A172 (cell line): ENCODE measurements at places on chromosomes 2 and 18.

- DNase-seq: no peak
These were observed 139.8 kb downstream of the HNMT start for GRCh38 chr2:138104071-138104470.

DNA sequence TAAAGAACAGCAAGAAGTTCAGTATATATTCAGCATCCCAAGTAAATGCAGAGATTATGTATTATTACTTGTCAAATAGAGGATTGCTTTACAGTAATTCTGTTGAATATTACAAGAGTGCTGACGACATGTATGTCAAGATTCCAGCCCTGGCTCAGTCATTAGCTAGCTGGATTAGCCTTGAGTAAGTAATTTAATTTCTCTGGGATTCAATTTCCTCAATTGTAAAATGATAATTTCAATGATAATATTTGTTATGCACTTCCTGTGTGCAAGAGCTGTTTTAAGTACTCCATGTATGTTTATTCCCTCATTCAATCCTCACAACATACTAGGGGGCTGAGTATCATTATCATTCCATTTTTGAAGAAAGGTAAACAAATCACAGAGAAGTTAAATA lies 44.0 kb downstream of the TCF4 start:
- no peak for DNase-seq

DNA sequence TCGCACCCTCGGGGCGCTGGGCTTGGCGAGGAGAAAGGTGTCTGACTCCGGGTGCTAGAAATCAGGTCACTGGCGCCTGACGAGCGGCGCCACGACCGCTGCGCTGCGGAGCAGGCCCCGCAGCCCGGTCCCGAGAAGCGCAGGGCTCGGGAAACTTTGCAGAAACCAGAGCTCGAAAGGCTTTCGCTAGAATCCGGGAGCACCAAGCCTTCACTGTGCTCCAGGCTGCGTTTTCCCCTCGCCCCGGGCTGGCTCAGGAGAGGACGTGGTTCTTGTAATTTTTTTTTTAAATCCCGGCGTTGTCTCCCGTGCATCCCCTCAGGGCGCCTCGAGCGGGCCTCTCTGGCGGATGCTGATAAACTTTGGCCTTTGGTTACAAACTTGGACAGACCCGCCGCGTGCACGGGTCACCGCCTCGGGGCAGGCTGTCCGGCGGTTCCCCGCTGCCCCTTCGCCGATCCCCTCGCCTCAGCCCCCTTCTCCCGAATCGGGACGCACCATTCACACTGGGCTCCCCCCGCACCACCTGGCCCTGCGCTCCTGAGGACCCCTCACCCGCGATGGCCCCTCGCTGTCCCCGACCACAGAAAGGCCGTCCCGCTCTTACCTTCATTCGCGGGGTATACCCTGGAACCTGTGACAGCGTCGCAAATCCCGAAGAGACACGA lies 419 bp downstream of the EPHA4 start:
- DNase-seq: peak; percentile 31

GRCh38 chr18:37506001-37506400 lies 59.6 kb downstream of the CELF4 start:
- no peak for DNase-seq

- DNase-seq: peak; percentile 96
These were observed 61.8 kb upstream of the GPR45 start for GRCh38 chr2:105179469-105180372.

GRCh38 chr2:172826522-172826921 lies 90.9 kb downstream of the RAPGEF4 start:
- DNase-seq: no peak

- DNase-seq: no peak
These were observed 44.8 kb downstream of the KCMF1 start for GRCh38 chr2:85015653-85016360.

DNA sequence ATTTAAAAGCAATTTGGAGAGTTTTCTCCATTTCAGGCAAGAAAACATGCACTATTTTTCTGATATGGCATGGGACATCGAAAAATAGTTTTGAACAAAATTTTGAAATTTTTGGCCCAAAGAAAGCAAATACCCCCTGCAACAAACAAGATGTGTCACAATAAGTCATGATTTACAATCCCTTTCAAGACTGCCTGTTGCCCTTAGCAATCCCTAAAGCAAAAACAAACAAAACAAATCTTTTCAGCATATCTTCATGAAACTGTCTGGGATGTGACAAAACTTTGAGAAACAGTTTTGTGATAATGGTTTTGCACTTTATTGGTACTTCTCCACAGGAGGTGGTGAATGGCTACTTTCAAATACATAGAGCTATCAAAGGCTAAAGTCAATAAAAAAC lies 1888.7 kb upstream of the PIK3C3 start:
- no peak for DNase-seq

DNA sequence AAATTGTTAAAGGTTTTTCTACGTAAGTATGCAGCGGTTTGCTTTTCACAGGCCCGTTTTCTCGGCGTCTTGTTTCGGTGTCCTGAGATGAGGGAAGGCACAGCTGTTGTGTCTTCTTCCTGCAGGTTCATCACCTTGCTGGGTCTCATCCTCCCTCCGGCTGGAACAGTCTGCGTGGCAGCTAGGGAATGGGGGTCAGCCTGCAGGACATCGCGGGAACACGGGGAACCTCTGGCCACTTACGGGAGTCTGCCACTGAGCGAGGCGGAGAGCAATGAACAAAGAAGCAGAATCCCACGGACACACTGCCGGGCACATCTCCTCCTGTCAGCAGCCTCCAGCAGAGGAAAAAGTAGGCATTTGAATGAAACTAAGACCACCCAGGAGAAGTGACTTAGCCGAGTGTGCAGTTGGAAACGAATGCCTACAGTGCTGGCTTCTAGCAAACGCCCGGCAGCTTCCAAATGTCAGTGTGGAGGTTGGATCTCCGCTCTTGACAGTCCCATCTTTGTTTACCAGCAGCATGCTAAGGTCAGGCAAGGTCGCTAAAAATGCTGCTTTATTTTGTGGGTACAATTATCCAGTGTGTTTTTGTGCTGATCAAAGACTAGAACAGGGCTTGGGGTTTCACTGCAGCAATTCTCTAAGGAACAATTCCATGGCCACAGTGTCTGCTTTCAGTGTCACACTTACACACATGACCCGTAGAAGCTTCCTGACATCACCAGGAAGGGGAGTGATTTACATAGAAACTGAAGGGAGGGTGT lies 109.8 kb upstream of the SEC11C start:
- no peak for DNase-seq

DNA sequence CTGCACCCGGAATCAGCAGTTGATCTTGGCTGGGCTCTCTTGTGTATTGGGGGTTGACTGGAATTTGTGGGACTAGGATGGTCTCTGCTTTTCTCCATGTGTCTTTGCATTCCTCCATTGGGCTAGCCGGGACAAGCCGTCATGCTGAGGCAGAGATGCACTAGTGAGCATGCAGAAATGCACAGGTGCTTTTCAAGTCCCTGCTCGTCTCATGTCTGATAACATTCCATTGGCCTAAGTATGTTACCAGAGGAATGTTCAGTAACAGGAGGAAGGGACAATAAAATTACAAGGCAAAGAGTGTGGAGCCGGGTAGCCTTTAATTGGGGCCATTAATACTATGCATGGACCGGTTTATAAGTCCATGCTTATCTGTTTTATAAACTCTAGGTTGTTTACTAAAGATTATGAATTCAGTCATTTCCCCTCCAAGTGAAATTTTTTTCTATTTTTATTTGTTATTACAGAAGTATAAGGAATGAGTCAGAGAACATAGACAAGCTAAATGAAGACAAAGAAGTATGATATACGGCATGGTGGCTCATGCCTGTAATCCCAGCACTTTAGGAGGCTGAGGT lies 24.4 kb upstream of the AAK1 start:
- DNase-seq: peak; percentile 84

DNA sequence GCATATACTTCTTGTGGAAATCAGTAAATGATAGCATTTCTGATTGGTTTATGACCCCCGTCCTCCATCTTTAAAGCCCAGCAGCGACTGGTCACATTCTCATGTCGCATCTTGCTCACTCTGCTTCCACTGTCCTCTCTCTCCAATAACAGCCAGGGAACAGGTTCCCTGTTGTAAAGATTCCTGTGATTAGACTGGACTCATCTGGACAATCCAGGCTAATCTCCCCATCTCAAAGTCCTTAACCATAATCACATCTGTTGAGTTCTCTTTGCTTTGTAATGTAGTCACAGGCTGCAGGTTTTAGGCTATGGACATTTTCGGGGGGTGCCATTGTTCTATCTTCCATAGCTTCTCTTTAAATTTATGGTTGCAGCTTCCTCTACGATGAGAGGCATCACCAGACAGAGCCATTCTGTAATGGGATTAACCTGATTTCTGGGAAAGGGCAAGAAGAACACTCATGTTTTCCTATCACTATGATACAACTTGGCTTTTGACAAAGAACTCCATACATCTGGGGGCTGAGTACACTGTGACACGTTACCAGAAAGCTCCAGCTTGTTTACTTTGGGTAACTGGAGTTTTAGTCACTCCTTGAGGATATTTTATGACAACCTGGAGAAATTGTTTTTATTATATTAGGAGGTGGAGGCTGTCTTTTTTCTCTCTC lies 159.0 kb downstream of the NYAP2 start:
- no peak for DNase-seq

GRCh38 chr18:79093986-79094385 lies 24.8 kb downstream of the ATP9B start:
- DNase-seq: no peak

- DNase-seq: peak; percentile 49
These were observed 52.1 kb downstream of the CYRIA start for GRCh38 chr2:16613539-16614011.

DNA sequence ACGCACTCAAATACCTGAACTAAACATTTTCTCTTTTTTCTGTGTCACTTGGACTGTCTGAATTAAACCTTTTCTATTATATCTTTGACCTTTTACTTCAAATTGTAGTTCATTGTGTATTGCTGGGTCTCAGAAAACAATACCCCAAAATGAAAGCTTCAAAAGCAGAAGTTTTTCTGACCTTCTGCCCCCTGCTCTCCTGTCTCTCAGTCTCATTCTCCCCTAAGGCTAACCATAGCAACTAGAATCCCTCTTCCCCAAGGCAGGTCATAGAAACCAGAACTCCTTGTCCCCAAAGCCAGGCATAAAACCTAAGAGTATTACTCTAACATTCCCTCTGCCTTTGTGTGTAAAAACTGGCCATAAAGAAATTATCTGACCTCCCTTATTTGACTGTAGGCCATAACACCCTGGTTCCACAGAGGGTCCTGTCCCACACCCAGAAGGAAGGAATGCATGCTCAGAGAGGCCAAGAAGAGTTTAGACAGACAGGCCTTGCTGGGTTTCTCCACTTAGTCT lies 93.5 kb upstream of the B3GNT2 start:
- no peak for DNase-seq

DNA sequence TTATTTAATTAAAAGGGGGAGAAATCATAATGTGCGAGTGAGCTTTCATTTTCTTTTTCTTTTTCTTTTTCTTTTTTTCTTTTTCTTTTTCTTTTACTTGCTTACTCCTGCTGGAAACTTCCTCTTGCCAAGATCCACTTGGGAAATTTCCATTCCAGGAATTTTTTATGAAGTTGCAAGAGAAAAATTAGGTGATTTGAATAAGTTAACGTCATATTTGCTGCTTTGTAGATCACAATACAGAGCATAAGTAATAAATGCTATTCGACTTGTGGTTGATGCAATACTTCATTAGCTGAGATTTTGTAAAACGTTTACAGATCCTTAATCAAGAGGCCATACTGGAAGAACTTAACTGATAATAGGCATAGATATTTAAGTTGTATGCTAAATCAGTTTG lies 354.7 kb upstream of the SMIM21 start:
- DNase-seq: no peak

DNA sequence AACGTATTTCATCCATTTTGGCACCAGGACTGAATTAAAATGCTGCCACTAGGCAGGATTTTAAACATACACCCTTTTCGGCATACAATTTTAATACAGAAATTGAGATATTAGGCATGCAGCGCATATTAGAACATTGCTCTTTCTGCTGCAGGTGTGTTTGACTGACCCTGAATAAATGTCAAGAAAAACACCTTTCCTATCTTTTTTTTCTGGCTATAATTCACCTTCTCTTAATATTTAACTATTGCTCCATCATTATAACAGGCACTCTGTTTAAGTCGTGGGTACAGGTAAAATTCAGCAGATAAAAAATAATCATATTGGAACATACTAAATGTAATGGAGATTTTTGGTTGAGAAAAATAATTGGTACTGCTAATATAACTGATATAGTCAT lies 905.9 kb downstream of the NRXN1 start:
- no peak for DNase-seq

DNA sequence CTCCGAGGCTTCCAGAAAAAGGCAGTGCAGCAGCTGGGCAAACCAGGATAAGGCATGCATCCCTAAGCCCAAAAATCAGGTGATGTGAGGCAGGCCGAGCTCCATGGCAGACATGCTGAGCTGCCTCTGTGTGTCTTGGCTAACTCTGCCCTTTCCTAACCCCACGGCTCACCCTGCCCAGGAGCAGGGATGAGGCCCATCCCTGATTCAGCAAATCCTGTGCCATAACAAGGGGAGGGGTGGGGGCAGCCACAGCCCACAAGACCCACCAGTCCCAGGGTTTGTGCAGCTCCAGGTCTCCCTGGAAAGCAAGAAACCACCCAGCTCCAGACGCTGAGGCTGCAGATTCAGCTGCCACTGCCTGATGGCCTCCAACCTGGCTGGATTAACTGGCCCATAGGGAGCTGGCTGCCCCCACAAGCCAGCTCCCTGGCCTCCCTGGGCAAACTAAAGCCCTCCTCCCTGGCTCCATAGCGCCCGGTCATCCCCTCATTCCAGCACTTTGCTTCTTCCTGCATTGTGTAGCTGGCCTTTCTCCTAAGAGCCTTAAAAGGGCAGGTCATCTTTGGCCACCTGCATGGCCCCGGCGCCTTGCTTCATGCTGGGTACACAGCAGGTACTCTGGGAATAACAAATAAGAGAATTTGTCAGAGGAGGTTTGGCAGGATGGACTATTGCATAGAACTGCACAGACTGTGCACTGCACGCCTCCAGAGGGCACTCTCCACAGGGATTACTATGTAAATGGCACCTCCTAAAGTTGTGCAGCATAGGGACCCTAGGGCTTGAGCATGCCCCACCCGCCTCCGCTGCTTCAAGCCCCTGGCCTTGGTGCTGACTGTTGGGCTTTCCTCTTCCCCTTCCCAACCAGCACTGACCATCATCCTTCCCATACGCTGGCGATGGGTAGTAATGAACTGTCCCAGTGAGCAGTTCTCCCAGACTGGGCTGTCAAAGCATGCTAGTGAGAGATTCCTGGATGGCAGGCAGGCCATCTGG lies 10.7 kb downstream of the STEAP3 start:
- DNase-seq: peak; percentile 51

DNA sequence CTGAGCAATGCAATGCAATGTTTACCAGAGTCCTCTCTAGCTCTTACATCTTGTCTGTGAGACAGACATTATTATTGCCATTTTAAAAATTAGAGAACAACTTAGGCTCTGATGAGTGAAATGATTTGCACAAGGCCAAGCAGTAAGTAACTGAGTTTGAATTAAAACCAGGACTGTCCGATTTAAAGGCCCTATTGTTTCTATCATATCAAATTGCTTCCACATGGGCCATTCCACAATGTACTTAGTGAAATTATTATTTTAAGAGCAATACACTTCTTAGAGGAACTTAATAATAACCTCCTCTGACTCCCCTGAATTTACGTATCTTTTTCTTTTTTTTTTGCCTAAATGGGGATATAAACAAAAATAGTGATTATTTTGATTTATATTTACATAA lies 64.6 kb downstream of the PLCL1 start:
- DNase-seq: no peak
